Hippocampal formation (tissue), 2 donors: ENCODE measurements at places on chromosomes 2 and 18.

DNA sequence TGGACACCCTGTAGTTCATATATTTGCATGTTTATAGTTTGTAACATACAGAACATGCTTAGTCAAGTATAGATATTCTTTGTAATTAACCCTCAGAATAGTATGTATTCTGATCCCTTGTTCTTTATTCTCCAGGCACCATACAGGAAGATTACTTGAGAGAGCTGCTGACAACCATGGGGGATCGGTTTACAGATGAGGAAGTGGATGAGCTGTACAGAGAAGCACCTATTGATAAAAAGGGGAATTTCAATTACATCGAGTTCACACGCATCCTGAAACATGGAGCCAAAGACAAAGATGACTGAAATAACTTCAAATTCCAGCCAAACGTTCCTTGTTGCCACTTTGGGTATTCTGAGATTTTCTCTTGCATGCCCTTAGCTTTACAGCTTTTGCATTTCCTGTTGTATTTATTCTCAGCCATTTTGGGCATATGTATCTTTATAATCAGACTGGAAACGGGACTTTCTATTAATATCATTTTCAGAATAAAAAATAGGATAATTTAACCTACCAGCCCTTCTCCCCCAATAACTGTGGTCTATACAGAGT, 6.2 kb upstream of the MYL12B start:
- no peak for DNase-seq

DNA sequence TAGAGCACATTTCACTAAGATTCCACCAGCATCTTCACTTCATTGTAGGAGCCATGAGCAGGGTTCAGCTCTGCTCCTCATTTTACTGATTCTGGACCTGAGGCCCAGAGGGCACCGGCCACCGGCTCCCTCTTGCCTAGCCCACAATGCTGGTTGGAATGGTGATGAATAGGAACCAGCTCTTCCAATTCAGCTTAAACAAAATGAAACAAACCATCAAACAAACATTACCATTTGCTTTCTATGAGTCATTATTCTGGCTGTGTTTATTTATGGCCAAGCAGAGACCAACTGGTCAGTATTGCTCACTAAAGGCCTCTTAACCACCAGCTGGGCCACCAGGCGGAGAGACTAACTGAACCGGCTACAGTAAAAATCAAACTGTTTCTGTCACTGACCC, 176.7 kb downstream of the MTX2 start:
- no peak for DNase-seq

- DNase-seq, result no peak
These were observed 31.3 kb downstream of the KIAA2012 start for GRCh38 chr2:202104286-202104870.

DNA sequence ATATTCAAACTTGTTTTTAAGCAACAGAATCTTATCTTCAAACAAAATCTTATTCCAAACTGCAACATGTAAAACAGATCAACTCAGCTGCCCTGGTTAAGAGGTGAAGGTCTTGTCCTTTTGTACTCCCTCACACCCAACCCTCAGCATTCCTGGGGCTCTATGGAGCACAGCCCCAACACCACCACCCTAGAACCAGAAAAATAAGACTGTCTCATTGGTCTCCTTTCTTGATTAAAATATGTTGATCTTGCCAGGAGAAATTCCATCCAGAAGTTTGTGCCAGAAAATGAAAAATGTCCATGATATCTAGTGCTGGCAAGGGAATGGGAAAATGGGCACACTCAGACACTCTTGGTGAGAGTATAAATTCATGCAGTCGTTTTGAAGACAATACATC, 62.1 kb upstream of the TMEM17 start:
- no peak for DNase-seq

DNA sequence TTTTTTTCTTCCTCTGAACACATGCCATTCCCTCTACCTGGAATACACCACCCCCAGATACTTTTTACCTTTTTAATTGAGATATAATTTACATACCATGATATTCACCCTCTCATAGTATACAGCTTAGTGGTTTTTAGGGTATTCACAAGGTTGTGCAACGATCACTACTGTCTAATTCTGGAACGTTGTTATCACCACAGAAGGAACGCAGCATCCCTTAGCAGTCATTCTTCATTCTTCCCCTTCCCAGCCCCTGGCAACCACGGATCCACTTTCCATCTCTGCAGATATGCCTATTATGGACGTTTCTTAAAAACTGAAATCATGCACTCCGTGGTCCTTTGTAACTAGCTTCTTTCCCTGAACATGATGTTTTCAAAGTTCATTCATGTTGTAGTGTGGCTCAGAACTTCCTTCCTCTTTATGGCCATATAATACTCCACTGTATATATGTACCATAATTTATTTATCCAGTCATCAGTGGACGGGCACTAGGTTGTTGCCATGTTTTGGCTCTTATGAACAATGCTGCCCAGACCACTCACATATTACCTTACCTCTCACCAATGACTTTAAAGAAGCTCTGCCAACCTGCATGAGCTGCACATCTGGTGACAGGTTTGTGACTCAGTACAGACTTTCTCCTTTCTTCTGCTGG, 168.9 kb downstream of the CTIF start:
- no peak for DNase-seq

- no peak for DNase-seq
These were observed 80.3 kb downstream of the TSHZ1 start for GRCh38 chr18:75290737-75291358.

DNA sequence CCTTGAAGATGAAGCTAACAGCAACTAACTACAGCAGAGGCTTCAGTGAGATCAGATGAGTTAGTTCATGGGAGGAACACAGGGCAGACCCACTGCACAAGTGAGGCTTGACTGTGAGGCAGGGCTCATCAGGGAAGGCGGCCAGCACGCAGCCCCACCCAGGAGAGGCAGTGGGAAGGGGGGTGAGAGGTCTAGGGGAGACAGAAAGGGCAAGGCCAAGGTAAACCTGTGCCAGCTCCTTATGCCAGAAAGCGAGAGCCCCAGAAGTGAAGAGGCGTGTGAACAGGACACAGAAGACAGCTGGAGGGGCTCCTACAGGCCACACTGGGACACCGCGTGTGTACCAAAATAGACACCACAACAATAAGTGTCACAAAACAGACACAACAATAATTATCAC, 48.6 kb downstream of the ANO7 start:
- no peak for DNase-seq

GRCh38 chr2:2765839-2766495, 434.9 kb upstream of the MYT1L start:
- DNase-seq, result no peak

DNA sequence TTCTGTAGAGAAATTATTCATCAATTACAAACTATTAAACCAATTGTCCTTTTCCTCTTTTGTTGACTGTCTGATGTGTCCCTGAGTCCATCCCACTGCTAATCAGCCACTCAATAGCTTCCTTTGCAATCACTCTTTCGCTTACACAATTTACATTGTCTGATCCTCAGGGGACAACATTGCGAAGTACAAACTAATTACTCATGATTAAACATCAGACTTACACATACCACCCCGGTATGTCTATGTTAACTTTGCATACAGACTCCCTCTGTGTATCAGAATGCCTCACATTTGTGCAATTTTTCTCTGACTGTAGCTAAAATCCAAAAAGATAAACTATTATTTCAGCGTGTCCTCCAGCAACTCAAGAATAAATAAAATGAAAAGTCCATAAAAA, 264.4 kb upstream of the REV1 start:
- DNase-seq, result no peak

DNA sequence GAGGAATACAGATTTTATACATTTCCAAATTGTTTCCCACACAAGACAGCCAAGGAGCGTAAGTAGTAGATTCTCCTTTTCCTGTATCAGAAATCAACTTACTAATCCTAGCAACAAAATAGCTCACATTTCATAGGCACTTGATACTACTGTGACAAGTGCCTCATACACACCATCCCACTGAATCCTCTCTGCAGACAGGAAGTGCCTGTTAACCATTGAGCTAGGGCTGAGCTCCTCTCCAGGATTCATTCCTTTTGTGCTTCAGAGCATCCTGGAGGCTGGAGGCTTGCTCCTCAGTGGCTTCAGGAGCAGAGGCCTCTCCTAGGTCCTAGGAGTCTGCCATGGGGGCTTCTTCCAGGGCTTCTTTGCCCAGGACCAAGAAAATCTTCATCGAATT, 20.8 kb upstream of the ZNF396 start:
- DNase-seq, result no peak
